Gastroesophageal sphincter (tissue), 4 donors: ENCODE measurements at places on chromosomes 4 and X. TPM values are rescaled to one million over a fixed set of nuclear protein-coding genes. Genes with fewer than 3 reads are reported as not detected.

DNA sequence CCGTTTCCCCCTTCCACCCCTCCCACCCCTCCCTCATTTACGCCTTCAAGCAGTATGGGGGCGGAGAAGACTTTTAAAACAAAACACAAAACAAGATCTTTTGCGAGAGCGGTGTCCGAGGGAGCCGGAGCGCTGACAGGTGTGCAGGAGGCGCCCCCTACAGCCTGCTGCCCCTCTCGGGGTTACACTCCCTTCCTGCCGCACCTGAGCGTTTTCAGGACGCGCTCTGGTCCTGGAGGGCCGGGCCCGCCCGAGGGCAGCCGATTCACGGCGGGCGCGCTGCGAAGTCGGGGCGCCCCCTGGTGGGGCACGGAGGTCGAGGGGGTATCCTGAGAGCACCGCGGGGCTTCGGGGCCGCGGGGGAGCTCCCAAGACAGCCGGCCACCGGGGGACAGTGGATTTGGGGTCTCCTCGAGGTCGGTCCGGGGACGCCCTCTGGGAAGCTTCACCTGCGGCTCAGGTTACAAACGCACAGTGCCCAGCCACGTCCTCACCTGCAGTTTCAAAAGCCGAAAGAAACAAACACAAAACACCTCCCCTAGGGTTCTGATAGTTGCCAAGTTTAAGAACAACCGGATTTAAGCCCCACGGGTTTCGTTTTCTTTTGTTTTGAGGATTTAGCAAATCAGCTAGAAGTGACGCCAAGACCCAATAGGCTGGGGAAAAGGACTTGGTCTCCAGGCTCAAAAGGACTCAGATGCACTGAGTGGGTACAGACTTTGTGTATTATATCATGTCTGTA, 8.0 kb upstream of the NEUROG2 start:
- ATAC-seq = peak; percentile 50

GRCh38 chr4:126318376-126318775, 1003.6 kb downstream of the FAT4 start:
- no peak for ATAC-seq

GRCh38 chrX:78989349-78989748, 44.2 kb downstream of the P2RY10 start:
- ATAC-seq = no peak

- no peak for ATAC-seq
These were observed 620.7 kb downstream of the RPA4 start for GRCh38 chrX:97504431-97504830.

DNA sequence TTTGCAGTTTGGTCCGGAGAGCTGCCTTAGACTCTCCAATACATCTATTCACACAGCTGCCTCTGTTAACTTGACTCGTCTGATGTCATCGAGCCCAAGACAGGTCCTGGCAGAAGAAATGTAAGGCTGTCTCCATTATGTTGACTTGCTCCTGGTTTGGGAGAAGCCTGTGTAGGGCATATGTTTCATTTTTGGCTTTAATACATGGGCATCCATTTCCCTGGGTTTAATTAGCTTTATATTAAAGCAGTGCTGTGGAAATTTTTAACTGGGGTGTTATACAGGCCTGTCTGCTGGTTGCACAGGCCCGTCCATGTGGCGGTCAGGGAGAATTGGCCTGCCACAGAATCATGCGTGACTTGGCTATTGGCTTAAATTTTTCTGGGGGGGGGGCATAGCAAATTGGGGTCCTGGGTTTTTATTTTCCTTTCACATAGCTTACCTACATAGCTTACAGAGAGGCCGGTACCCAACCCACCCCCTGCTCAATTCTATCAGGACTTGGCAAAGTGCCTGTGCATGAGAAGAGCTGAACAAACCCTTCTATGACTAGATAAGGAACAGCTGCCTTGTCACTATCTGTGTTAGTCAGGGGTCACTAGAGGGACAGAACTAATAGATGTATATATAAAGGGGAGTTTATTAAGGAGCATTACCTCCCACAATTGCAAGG, 123.5 kb upstream of the WDR1 start:
- no peak for ATAC-seq

DNA sequence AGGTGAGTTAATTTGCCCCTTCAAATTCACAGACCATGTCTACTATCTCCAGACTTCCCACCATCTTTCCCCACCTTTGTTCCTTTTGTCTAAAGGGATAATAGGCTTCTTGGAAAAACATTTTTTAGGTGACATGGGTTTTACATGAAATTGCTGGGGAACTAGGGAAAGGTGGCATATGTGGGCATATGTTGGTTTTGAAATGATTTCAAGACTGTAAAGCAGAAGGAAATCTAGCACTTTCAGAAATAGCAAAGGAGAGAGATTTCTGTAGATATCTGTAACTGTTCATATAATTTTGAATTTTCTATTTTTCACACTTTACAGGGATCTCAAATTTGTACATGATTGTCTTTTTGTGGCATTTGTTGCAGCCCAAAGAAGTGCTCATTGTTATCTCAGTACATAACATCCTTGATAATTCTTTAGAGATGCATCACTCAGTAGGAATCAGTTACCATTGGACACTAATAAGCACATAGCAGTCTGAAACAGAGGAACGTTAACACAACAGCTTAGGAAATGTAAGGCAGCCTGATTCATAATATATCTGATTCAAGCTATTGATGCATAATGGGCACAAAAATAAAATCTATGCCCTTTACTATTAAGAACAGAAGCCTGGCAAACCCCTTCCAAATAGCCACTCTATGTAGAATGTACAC, 659.7 kb downstream of the CENPC start:
- no peak for ATAC-seq

Gene TSR2
- total RNA-seq = 31.1 TPM

GRCh38 chrX:12955882-12956703, 18.8 kb upstream of the TMSB4X start:
- peak; percentile 68 for ATAC-seq

GRCh38 chr4:132395561-132395960, 753.5 kb upstream of the PCDH10 start:
- ATAC-seq = no peak

GRCh38 chrX:71256051-71256450, 2.1 kb upstream of the ZMYM3 start:
- no peak for ATAC-seq

GRCh38 chr4:37555322-37555721, 130.9 kb downstream of the RELL1 start:
- ATAC-seq = no peak

Gene LINC00632
- total RNA-seq = 18.9 TPM

Gene STK26
- total RNA-seq = 11.8 TPM

Gene UBE2A
- 38.6 TPM for total RNA-seq

- peak; percentile 43 for ATAC-seq
These were observed at the start of gene COL25A1 for GRCh38 chr4:109302361-109303139. Gene COL25A1 (minus strand): TSS chr4:109302658.

Gene SRP72
- 44.4 TPM for total RNA-seq

Gene RHOXF1
- 5.9 TPM for total RNA-seq

GRCh38 chr4:30920043-30920442, 199.9 kb downstream of the PCDH7 start:
- ATAC-seq = no peak

DNA sequence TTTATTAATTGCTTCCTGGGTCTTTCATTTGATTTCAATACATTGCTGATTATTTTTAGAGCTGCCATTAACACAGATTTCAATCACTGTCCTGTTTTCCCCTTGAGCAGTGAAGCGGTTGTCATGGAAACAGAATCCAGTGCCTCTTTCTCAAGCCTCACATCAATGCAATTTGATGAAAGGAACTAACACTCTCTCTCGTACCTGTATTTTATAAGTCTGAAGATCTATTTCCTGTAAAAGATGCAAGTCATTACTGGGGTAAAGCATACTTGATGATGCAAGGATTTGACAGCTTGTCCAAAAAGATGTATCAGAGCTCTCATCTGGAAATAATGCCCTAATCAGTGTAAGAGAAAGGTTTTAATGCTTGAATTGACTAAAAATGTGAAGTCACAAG, 17.9 kb upstream of the GASK1B start:
- ATAC-seq = no peak

- peak; percentile 85 for ATAC-seq
These were observed 82.5 kb downstream of the CPE start for GRCh38 chr4:165461159-165461821.

Gene RTL9
- total RNA-seq = not detected

DNA sequence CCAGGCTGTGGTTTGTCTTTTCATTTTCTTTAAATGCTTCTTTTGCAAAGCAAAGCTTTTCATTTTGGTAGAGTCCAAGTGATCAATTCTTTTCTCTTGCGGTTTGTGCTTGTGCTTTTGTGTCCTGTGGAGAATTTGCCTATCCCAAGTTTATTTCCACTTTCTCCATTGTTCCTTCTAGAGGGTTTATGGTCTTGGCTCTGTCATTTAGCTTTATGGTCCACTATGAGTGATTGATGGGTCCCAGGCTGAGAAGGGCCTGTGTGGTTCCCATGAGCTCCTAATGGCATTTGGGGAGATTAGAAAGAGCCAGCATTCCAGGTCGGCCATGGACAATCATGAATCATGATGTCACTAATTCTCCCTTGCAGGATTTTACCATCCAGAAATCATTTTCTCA, 86.5 kb downstream of the CPZ start:
- ATAC-seq = no peak

DNA sequence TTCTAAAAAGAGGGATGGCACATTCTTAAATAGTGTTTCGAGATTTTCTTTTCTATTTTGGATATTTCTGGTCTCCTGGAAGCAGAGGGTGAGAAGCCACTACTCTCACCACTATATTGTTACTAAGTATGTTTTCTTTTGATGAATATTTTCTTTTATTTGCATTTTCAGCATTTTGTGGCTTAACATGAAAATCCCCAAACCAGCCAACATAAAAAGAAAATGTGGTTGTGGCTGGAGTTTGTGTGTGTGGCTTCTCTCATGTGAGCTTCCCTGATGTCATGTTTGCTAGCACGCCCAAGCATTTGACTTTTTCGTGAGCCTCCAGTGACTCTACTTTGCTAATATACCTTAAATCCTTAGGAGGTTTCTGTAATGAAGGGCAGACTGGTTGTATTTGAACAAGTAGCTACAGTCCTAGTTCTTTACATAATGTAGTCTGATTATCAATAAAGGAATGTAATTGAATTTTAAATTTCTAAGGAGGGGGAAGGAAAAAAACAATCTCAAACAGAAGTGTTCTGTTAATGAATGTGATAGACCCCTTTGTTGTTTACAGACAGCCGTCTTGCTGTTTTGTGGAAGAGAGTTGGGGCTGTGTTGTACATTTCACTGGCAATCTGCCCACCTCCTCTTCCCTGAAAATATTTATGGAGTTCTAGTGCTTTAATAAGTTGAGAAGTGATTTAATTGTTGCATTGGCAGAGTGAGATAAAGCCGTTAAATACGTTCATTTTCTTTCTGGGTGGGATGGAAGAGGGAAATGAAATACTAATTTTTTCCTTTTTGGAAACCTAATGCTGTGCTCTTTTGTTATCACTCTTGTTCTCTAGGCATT, 114.6 kb downstream of the ARHGAP10 start:
- no peak for ATAC-seq

Gene SPARCL1
- 1,558 TPM for total RNA-seq

- ATAC-seq = peak; percentile 7
These were observed 917 bp downstream of the MYL5 start for GRCh38 chr4:675036-675882.

DNA sequence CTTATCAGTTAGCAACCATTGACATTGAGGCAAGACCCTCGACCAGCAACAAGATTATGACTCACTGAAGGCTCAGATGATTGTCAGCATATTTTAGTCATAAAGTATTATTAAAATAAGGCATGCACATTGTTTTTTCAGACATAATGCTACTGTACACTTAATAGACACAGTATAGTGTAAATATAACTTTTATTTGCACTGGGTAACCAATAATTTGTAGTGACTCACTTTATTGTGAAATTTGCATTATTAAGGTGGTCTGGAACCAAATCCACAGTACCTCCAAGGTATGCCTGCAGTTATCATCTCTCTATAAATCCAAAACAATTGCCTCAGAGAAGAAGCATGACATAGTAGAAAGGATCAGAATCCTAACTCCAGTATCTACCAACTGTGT, 330.1 kb upstream of the SMIM31 start:
- no peak for ATAC-seq
